ENCODE measurements at places on chromosomes 4 and X.

GRCh38 chr4:64713256-64713840 is 304.1 kb upstream of the TECRL start:
- DNase-seq, result no peak

GRCh38 chr4:136036744-136037143 is 1495.5 kb downstream of the PCDH18 start:
- DNase-seq, result no peak

DNA sequence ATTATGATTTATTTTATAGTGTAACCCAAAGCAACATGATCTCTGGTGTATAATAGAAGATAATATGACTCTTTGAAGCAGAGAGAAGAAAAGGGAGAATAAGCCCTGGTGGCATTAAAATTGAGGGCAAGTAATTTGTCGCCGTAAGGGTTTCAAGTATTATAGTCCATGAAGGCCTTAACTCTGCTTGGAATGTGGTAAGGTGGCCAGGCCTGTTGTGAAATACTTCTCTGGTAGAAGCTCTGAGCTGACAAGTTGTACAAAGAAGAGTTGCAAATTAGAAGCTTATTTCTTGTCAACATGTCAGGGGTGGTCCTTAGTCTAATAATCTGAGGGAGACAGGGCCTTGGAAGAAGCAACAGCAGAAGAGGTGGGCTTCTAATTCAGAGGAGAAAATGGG is 151.7 kb upstream of the HHIP start:
- no peak for DNase-seq

- no peak for DNase-seq
Observed at GRCh38 chrX:129983575-129984110, 1.2 kb downstream of the BCORL1 start.

- DNase-seq, result no peak
Observed at GRCh38 chr4:69718396-69719271, 41.8 kb downstream of the SULT1B1 start.
